IPS DF 6.9 (cell line): ENCODE measurements at places on chromosomes 4 and X.

DNA sequence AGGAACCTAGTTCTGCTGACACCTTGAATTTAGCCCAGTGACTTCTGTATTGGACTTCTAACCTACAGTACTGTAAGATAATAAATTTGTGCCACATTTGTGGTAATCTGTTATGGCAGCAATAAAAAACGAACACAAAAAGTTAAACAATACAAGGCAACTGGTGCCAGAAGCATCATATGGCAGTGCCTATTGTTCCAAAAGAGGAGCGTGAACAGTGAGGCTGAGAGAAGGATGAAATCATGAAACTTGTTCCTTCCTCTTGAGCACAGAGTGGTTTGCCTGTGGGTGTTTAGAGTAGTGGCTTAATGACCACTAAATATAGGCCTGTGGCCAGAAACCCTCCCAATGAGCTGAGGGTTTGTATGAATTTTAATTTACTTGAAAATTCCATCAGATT lies 69.7 kb upstream of the PGRMC2 start:
- DNase-seq, result no peak

DNA sequence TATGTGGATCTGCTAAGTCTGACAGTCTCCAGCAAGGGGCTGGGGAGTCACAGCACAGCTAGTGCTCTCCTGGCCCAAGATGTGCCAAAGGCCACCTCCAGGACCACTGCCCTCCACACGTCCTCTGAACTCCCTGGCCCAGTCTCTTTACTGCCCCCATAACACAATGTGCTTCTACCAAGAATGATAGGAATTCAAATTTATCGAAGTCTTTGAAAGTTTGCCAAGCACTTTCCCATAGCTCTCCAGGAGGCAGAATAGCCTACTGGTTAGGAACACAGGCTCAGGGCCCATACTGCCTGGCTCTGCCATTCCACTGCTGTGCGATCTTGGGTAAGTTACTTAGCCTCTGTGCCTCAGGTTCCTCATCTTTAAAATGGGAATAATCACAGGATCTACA lies 86.7 kb downstream of the NHSL2 start:
- DNase-seq, result no peak

- DNase-seq, result no peak
Observed at GRCh38 chrX:117059848-117060247, 597.1 kb upstream of the CT83 start.

DNA sequence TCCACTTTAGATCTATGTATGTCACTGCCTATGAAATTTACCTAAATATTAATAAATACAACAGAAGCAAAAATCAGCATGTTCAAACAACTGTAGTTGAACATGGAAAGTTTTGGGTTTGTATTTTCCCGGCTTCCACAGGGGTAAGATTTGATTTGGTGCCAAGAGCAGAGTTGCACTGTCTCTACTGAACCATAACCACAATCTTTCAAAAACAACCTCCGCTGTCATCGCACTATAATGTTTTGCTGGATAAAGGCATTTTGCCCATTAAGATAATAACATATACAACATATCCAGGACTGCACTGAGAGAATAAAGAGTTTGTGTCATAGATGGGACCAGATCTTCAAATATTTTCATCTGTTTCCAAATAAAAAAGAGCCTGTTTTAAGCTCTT lies 94.9 kb downstream of the TENM3 start:
- no peak for DNase-seq

GRCh38 chr4:110412354-110413065 lies 63.4 kb upstream of the ENPEP start:
- no peak for DNase-seq

DNA sequence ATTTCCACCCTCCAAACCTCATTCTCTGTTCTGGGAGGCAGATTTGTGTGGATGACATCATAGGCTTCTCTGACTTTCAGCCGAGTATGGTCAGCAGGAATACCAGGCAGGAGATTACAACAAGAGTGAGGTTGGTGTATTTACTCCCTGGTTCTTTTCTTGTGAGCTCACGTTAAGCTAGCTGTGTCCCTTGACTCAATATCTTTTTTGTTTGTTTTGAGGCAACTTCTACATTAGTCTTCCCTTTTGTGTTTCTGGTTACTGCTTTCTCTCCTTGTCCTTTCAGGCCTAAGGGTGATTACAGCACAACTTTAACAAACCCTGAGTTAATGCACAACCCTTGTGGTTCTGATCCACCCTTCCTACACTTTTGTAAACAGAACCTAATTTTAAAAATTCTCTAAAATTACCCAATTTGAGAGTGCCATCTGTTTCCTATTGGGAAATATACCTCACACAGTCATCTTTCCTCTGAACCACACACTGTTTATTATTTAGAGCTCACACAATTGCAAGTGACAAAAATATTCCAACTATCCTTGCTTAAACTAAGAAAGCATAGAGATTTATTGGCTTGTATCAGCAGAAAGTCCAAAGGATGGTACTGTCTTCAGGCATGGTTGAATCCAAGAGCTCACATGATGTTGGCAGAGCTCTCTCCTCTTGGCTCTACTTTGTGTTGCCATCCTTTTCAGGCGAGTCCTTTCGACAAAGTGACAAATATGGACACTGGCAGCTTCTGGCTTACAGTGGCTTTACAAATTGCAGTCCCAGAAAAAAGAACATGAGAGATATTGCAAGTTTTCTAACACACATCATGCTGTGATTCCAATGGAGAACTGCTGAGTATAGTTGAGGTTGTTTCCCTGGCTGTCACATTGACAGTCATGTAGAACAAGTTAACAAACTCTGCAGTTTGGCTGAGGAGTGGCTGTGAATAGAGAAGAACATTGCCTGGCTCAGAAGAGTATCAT lies 150.5 kb upstream of the DDIT4L start:
- no peak for DNase-seq

DNA sequence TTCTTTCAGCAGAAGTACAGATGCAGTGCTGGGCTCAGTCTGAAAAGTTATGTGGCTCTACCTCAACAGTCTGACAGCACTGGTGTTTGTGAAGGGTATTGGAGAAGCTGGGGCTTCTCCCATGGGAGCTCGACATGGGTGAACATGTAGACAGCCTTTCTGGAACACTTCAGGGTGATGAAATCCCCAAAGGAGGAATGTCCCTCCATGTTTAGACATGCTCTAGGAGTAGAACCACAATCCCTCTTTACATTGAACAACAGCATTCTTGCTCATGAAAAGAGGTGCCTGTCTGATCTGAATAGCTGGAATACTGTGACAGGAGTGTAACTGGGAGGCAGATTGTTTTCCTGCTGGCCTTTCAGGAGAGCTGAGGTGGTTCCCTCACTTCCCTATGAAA lies 53.8 kb upstream of the NAP1L2 start:
- no peak for DNase-seq

- DNase-seq, result no peak
Observed at GRCh38 chr4:39900966-39901365, 76.7 kb downstream of the PDS5A start.

DNA sequence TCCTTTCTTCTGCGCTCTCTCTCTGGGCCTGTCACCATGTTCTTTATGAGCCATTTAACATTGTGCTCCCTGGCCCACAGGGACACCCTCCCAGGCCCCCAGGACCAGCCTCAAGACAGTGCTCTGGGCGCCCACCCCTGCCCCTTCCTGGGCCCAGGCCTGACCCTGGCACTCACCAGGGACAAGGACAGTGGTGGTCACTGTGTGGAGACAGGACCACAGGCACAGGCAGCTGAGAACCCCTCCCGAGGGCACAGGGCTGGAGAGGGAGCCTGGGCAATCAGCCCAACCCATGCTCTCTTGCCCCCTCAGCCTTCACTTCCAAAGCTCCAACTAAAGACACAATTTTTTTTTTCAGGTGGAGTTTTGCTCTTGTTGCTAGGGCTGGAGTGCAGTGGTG lies 218.2 kb upstream of the PSAPL1 start:
- DNase-seq, result no peak
